ENCODE measurements at places on chromosomes 5 and 9. TPM values are rescaled to one million over a fixed set of nuclear protein-coding genes. Genes with fewer than 3 reads are reported as not detected.

- no peaks in the 10 kb centered on the region for H3K27me3 ChIP-seq
- H3K4me3 ChIP-seq = no peak overlapping the region
- H3K36me3 ChIP-seq = no peaks in the 10 kb centered on the region
- no peak for DNase-seq
- H3K27ac ChIP-seq = no peak overlapping the region
- H3K4me1 ChIP-seq = no peaks in the 10 kb centered on the region
These were observed 333.6 kb downstream of the CSNK1G3 start for GRCh38 chr5:123845356-123846100.

DNA sequence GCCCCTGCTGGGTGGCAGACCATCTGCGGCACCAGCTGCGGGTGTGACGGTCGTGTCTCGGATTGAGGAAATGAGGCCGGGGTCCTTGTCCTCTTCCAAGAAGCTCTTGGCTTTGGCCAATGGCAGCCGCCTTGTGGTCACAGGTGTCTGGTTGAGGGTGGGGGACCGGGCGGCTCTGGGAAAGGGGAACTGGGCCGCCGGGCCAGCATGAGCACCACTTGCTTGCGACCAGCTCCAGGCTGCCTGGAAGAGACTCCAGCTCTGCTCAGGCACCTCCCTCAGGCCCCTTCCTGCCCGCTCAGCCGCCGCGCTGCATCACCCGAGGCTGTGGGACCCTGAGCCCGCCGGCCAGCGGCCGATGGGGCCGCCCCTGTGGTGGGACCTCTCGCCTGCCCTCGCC is 59.7 kb downstream of the RXRA start:
- H3K4me3 ChIP-seq = no peak overlapping the region
- no peaks in the 10 kb centered on the region for H3K27me3 ChIP-seq
- peaks cover 100% of the 10 kb centered on the region for H3K4me1 ChIP-seq
- no peaks in the 10 kb centered on the region for H3K36me3 ChIP-seq
- peak overlapping the region; percentile 79 for H3K27ac ChIP-seq
- no peak for DNase-seq

GRCh38 chr9:106875529-106875928 is 12.6 kb downstream of the ZNF462 start:
- H3K36me3 ChIP-seq = no peaks in the 10 kb centered on the region
- no peak for DNase-seq
- peaks cover 96% of the 10 kb centered on the region for H3K4me1 ChIP-seq

DNA sequence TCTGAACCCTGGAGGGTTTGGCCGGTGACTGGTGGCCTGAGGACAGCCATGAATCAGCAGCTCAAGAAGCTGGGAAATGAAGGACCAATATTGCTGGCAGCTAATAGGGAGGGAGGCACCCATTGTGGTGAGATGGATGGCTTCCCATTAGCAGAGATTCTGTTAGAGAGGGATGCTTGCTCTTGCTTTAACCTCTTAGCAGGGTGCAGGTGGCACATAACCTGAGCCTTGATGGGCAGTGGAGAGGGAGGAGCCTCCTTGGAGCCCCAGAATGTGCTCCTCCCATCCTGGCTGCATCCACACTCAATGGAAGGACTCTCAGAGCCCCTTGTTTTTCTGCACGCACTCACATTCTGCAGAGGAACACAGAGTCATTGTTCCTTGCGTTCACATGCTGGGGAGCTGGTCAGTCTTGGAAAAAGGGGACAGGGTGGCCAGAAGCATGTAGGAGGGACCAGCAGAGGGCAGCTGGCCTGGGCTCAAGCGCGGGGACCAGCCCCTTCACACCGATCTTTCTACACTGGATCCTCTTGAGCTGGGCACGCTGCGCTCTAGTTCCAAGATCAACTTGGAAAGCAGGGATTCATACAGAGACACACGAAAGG is 161.8 kb downstream of the MED10 start:
- no peak overlapping the region for H3K27ac ChIP-seq
- H3K4me3 ChIP-seq = no peak overlapping the region

GRCh38 chr5:80230269-80230992 is 25.4 kb downstream of the SERINC5 start:
- no peak overlapping the region for H3K27ac ChIP-seq
- H3K4me1 ChIP-seq = no peaks in the 10 kb centered on the region
- H3K27me3 ChIP-seq = no peaks in the 10 kb centered on the region
- H3K4me3 ChIP-seq = no peak overlapping the region
- no peak for DNase-seq

GRCh38 chr9:133122935-133123611 is 2.0 kb upstream of the RALGDS start:
- peak overlapping the region; percentile 93 for H3K27ac ChIP-seq
- H3K4me3 ChIP-seq = no peak overlapping the region
- no peaks in the 10 kb centered on the region for H3K36me3 ChIP-seq
- H3K4me1 ChIP-seq = peaks cover 79% of the 10 kb centered on the region

DNA sequence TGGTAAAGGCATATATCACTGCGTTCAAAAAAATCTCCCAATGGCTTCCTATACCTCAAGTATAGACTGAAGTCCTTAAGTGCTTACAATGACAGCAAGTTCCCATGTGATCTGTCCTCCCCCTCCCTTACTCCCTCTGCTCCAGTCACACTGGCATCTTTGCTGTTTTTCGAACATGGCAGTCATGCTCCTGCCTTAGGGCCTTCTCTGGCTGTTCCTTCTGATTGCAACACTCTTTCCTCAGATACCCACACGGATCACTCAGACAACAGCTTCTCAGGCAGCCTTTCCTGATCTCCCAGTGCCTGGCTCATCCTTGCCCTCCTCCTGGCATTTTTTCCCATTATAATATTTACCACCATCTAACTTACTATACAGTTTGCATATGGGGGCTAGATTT is 232.8 kb downstream of the ARHGEF28 start:
- no peaks in the 10 kb centered on the region for H3K36me3 ChIP-seq
- H3K27me3 ChIP-seq = no peaks in the 10 kb centered on the region
- H3K4me1 ChIP-seq = no peaks in the 10 kb centered on the region
- H3K27ac ChIP-seq = no peak overlapping the region
- H3K4me3 ChIP-seq = no peak overlapping the region

- no peaks in the 10 kb centered on the region for H3K4me1 ChIP-seq
- H3K27me3 ChIP-seq = no peaks in the 10 kb centered on the region
- H3K27ac ChIP-seq = no peak overlapping the region
- DNase-seq = no peak
- no peaks in the 10 kb centered on the region for H3K36me3 ChIP-seq
- H3K4me3 ChIP-seq = no peak overlapping the region
These were observed 22.2 kb downstream of the SH3GL2 start for GRCh38 chr9:17600962-17601593.

GRCh38 chr5:15080219-15080618 is 208.6 kb upstream of the ANKH start:
- peaks cover 14% of the 10 kb centered on the region for H3K4me1 ChIP-seq
- no peaks in the 10 kb centered on the region for H3K27me3 ChIP-seq
- no peak for DNase-seq
- no peaks in the 10 kb centered on the region for H3K36me3 ChIP-seq

GRCh38 chr5:175285261-175285660 is 158.7 kb downstream of the DRD1 start:
- no peak for DNase-seq
- no peak overlapping the region for H3K4me3 ChIP-seq
- no peaks in the 10 kb centered on the region for H3K4me1 ChIP-seq
- H3K36me3 ChIP-seq = no peaks in the 10 kb centered on the region
- no peak overlapping the region for H3K27ac ChIP-seq

DNA sequence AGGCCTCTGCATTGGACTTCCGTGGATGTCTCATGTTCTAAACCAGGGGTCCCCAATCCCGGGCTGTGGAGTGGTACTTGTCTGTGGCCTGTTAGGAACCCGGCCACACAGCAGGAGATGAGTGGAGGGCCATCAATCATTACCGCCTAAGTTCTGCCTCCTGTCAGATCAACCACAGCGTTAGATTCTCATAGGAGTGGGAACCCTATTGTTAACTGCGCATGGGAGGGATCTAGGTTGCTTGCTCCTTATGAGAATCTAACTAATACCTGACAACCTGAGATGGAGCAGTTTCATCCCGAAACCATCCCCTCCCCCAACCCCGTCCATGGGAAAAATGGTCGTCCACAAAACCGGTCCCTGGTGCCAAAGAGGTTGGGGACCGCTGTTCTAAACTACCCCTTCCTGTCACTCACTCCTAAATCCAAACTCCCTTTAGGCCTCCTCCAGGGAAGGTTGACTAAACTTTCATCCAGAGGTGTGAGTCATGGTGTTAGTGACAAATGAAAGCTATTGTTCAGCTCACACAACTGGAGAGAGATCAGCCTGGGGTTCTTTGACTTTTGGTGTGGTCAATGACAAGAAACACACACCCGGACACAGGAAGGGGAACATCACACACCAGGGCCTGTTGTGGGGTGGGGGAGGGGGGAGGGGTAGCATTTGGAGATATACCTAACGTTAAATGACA is 9.5 kb downstream of the KCNV2 start:
- no peaks in the 10 kb centered on the region for H3K27me3 ChIP-seq
- no peak overlapping the region for H3K27ac ChIP-seq
- H3K4me3 ChIP-seq = no peak overlapping the region
- DNase-seq = no peak

GRCh38 chr9:18385696-18386490 is 88.1 kb upstream of the ADAMTSL1 start:
- H3K4me3 ChIP-seq = no peak overlapping the region
- peaks cover 9% of the 10 kb centered on the region for H3K4me1 ChIP-seq
- H3K27ac ChIP-seq = no peak overlapping the region

DNA sequence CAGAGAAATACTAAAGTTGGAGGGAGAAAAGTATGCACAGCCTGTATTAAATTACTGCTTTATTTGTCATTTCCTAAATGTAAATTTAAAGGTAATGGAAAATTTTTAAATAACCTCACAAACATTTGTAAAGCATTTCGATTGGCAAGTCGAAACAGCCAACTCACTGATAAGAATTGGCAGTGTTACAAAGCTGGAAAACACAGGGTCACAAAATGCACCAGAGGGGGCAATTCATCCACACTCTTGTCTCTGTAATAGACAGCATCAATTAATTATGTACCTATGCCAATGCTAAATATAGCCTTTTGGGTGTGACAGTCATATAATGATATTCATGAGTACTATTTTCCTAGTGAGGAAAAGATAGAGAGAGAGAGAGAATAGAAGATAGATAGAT is 140.6 kb upstream of the PRLR start:
- no peaks in the 10 kb centered on the region for H3K27me3 ChIP-seq
- no peaks in the 10 kb centered on the region for H3K4me1 ChIP-seq
- H3K36me3 ChIP-seq = no peaks in the 10 kb centered on the region
- DNase-seq = no peak
- no peak overlapping the region for H3K27ac ChIP-seq

DNA sequence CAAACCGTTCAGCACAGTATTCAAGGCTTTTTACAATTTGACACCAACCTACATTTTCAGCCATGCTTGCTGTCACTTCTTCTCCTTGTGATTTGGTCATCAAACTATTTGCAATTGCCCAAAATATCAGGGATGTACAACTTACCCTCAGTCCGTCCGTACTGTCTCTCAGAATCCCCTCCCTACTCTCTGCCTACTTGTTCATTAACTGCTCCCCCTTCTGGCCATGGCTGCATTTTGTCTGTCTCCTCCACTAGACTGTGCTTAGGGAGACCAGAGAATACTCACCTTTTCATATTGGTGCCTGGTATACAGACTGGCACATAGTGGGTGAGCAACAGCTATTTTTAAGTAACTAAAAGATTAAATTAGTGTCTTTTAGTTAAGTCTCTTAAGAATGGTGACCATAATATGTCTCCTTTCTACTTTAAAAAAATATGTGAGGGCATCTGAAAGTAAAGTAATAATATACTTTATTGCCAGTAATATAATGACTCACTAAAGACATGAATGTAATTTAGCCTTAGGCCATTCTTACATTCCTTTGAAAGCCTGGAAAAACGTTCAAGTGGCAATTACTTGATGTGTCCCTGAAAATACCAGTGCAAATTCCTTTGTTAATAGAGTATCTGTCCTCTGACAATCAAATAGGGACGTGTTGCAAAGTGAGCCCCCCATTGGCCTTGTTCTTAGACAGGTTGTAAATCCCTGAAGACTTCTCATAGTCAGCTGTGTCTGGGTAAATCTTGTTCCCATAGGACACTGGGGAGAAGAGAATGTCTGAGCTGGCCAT is 27.8 kb downstream of the PRLR start:
- DNase-seq = no peak
- H3K36me3 ChIP-seq = no peaks in the 10 kb centered on the region
- H3K4me1 ChIP-seq = peaks cover 15% of the 10 kb centered on the region
- no peak overlapping the region for H3K4me3 ChIP-seq

DNA sequence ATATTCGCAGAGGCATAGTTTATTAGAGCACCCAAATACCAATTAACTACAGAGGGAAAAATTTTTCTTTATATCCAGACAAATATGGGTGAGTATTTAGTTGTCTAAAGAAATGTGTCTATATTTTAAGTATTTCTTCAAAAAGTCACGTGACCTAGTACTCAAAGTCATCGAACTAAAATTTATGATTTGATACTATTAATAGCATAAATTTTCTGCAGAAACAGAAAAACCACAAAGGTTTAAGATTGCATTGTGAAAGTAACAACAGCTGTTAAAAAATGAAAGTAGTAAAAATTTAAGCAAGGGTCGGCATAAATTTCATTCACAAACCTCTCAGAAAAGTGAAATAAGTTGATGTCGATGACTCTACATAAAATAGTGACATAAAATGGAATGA is 323.9 kb upstream of the RORB start:
- H3K27ac ChIP-seq = no peak overlapping the region
- H3K4me1 ChIP-seq = no peaks in the 10 kb centered on the region
- no peaks in the 10 kb centered on the region for H3K27me3 ChIP-seq

DNA sequence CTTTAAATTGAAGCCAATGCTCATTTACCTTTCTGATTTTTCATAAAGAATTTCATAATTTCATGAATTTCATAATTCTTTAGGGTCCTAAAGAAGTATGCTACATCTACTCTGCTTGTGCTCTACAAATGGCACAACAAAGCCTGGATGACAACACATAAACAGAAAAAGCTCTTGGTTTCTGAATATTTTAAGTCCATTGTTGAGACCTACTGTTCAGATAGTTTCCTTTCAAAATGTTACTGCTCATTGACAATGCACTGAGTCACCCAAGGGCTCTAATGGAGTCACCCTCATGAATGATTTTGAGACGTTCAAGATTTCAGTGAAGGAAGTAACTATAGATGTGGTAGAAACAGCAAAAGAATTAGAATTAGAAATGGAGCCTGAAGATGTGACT is 74.1 kb downstream of the SLCO4C1 start:
- no peak overlapping the region for H3K4me3 ChIP-seq
- no peaks in the 10 kb centered on the region for H3K36me3 ChIP-seq
- DNase-seq = no peak
- H3K27me3 ChIP-seq = no peaks in the 10 kb centered on the region
- H3K27ac ChIP-seq = no peak overlapping the region

The RNF183 gene
- not detected for total RNA-seq

The BARHL1 gene
- total RNA-seq = not detected

The TMEM215 gene
- 0.06 TPM for total RNA-seq

The PTGS1 gene
- 72.2 TPM for total RNA-seq
